ENCODE measurements at places on chromosomes 16 and 17.

GRCh38 chr17:75047398-75048098, 523 bp downstream of the KCTD2 start:
- peak overlapping the region; percentile 26 for H3K4me3 ChIP-seq
- H3K36me3 ChIP-seq, result no peaks in the 10 kb centered on the region
- DNase-seq, result peak; percentile 56
- no peak overlapping the region for H3K27ac ChIP-seq

GRCh38 chr16:30899794-30900193, 3.4 kb downstream of the CTF1 start:
- H3K36me3 ChIP-seq, result no peaks in the 10 kb centered on the region
- no peak overlapping the region for H3K4me3 ChIP-seq
- H3K4me1 ChIP-seq, result peaks cover 58% of the 10 kb centered on the region
- no peak for DNase-seq
- no peak overlapping the region for H3K27ac ChIP-seq
- H3K27me3 ChIP-seq, result no peaks in the 10 kb centered on the region

DNA sequence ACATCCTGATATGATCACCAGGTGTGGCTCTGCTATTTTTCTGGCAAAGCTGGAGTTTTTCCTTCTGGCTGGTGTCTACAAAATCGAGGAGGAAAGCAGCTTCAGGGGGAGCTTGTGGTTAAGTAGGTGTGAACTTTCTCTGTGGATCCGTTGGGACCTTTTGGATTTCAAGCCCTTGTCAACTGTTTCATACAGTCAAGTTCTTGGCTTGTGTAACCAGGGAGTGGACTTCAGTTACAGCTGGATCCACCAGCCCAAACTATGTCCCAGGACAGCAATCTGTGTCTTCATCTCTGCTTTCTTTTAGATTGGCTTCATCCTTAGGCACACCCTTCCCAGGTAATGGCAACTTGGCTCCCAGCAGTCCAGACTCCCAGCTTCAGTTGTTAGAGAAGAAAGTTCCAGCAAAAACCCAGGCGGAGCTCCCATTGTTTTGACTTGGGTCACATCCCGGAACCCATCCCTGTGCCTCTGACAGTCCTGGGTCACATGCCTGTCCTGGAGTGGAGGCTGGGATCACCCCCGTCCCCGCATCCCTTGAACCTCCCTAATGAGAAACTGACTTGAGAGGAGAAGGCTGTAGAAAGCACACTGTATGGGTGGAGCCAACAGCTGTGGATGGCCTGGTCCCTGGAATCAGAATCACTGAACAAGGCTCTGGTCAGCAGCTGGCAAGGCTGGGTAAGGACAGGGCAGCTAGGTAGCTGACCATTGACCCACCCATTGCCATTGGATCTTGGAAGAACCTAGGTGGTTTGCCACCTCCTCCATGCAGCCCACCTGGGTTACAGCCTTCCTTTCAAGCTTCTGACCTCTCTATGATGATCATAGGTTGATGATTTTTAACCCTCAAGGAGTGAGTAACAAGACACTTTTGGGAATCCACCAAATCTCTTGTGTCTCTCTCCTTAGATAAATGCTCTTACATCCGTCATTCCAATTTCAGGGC, 18.1 kb downstream of the NKD1 start:
- peaks cover 2% of the 10 kb centered on the region for H3K27me3 ChIP-seq
- H3K27ac ChIP-seq, result no peak overlapping the region
- no peak for DNase-seq

- no peaks in the 10 kb centered on the region for H3K27me3 ChIP-seq
- H3K4me3 ChIP-seq, result no peak overlapping the region
- H3K4me1 ChIP-seq, result no peaks in the 10 kb centered on the region
- H3K27ac ChIP-seq, result no peak overlapping the region
- no peaks in the 10 kb centered on the region for H3K36me3 ChIP-seq
These were observed 122.6 kb downstream of the AXIN2 start for GRCh38 chr17:65438708-65439294.

DNA sequence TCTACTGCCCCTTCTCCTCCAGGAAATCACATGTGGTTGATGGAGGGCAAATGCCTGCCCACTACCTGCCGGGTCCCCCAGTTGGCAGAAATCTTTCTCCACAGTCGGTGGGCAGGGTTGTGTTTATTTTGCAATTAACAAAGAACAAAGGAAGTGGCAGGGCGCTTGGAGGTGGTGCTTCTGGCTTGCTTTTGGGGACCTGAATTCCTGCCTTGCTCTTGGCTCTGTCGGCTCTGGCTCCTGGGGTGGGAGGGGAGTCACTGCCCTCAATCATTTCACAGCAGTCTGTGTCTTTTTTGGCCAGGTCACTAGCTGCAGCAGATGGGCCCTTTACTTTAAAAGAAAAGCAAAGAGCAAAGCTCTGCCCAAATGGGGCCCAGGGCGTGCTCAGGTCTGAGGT, 69.2 kb downstream of the C16orf78 start:
- no peak overlapping the region for H3K27ac ChIP-seq
- H3K4me1 ChIP-seq, result peaks cover 18% of the 10 kb centered on the region
- no peaks in the 10 kb centered on the region for H3K27me3 ChIP-seq
- no peak for DNase-seq
- no peak overlapping the region for H3K4me3 ChIP-seq

GRCh38 chr17:37700881-37701280, 44.0 kb downstream of the HNF1B start:
- no peaks in the 10 kb centered on the region for H3K36me3 ChIP-seq
- no peaks in the 10 kb centered on the region for H3K4me1 ChIP-seq
- no peak overlapping the region for H3K4me3 ChIP-seq
- no peak overlapping the region for H3K27ac ChIP-seq

DNA sequence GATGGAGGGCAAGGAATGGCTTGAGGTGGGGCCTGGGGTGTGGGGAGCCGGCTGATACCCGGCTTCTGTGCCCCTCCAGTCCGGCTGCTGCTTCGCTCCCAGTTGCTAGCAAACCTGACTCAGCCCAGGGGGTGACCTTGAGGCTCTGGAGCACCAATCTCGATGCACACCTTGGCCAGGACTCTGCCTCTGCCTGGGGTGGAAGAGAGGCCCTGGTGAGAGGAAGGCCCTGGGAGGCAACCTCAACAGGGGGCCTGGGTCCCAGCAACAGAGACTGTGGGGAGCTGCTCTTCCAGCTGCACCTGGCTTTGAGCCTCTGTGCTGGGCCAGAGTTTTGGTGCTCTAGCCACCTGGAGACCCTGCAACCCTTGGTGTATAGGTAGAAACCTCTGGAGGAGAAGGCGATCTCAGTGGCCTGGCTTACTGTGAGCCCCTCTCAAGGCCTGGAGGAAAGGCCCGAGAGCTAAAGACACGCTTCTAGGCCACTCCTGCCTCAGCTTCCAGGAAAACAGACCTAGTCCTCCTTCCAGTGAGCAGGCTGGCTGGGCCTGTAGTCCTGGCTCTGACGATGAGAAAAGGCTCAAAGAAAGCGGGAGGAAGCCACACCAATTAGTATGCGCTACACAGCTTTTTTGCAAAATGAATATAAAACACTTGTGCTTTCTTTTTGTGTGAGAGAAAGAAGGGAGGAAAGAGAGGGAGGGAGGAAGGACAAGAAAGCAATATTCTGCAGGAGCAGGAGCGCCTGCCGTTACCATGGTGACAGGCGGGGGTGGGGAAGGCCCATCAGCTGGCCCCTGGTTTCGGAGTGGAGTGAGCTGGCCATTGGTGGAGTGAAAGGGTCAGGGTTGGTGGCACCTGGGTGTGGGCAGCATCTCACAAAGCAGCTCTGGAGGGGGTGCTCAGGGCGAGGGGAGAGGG, 51.0 kb downstream of the VAC14 start:
- DNase-seq, result no peak
- H3K27ac ChIP-seq, result no peak overlapping the region
- no peaks in the 10 kb centered on the region for H3K27me3 ChIP-seq

GRCh38 chr16:14309001-14309886, 238.1 kb downstream of the MRTFB start:
- peak; percentile 41 for DNase-seq
- H3K36me3 ChIP-seq, result no peaks in the 10 kb centered on the region
- no peak overlapping the region for H3K27ac ChIP-seq
- peak overlapping the region; percentile 61 for H3K4me3 ChIP-seq
- no peaks in the 10 kb centered on the region for H3K27me3 ChIP-seq

- H3K27ac ChIP-seq, result no peak overlapping the region
- H3K27me3 ChIP-seq, result peaks cover 78% of the 10 kb centered on the region
- H3K36me3 ChIP-seq, result no peaks in the 10 kb centered on the region
- peaks cover 24% of the 10 kb centered on the region for H3K4me1 ChIP-seq
These were observed 883 bp downstream of the USH1G start for GRCh38 chr17:74922172-74922571.

Measured in B cell (primary cell).